RCC 7860 (cell line): ENCODE measurements at places on chromosomes 6 and 20.

GRCh38 chr6:124684621-124685020, 277.6 kb upstream of the RNF217 start:
- no peak for DNase-seq

- DNase-seq = no peak
These were observed 509 bp upstream of the TPD52L2 start for GRCh38 chr20:63864545-63864977.

- no peak for DNase-seq
These were observed 79.0 kb upstream of the FYN start for GRCh38 chr6:111952274-111952673.

DNA sequence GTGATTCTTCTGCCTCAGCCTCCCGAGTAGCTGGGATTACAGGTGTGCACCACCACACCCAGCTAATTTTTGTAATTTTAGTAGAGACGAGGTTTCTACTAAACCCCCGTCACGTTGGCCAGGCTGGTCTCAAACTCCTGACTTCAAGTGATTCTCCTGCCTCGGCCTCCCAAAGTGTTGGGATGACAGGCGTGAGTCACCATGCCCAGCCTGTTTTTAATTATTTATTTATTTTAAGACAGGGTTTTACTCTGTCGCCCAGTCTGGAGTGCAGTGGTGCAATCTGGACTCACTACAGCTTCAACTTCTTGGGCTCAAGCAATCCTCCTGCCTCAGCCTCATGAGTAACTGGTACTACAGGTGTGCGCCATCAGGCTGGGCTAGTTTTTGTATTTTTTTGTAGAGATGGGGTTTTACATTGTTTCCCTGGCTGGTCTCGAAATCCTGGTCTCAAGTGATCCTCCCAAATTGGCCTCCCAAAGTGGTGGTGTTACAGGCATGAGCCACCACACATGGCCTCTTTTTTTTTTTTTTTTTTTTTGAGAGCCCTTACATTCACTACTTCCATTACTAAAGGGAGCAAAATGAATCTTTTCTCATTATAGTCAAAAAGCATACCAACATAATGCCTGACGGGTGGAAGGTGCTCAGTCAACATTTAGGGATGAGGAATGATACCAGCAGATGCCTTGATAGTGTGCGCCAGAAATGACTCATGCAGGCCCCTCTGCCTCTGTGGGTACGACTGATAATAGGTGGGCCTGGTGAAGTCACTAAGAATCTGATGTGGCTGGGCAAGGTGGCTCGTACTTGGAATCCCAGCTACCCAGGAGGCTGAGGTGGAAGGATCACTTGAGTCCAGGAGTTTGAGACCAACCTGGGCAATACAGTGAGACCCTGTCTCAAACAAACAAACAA, 17.8 kb upstream of the RALGAPB start:
- no peak for DNase-seq

- DNase-seq = no peak
These were observed 2.7 kb upstream of the C6orf62 start for GRCh38 chr6:24721461-24722215.

- DNase-seq = no peak
These were observed 32.6 kb upstream of the BTN3A2 start for GRCh38 chr6:26332408-26332807.
